CD4-positive, alpha-beta T cell treated with Interleukin-1 beta for 1 hour (primary cell): ENCODE measurements at places on chromosomes 12 and 14.
A peak's percentile ranks its signal among the peaks of the same experiment; 100 is the strongest.

- DNase-seq, result no peak
Observed at GRCh38 chr12:127230843-127231260, 1036.1 kb upstream of the TMEM132C start.

DNA sequence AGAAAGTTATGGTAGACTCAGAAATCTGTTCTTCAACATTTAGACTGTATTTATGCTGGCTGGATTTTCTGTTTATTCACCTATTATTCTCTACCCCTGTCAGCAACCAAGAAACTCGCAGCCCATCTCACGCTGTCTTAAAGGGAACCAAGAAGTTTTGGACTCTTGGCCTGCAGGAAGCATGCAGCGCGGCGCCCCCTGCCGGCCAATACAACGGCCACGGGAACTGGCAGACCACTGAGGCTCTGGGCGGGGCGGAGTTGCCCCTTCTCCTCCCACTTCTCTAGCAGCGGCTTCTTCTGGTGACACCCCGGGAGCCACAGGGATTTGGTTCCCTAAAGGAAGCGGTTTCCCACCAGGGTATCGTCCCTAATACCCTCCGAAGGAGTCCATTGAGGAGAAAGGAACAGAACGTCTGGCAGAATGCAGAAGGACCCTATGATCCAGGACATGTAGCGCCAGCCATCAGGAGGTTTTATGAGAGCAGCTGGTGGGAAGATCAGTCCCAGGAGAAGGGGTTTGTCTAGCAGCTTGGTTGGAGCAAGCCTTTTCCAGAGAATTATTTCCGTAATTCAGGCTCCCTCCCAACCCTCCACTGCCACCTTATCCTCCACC, 21.0 kb upstream of the RNASE2 start:
- DNase-seq, result no peak

GRCh38 chr12:110998165-110998564, 77.8 kb upstream of the MYL2 start:
- no peak for DNase-seq

DNA sequence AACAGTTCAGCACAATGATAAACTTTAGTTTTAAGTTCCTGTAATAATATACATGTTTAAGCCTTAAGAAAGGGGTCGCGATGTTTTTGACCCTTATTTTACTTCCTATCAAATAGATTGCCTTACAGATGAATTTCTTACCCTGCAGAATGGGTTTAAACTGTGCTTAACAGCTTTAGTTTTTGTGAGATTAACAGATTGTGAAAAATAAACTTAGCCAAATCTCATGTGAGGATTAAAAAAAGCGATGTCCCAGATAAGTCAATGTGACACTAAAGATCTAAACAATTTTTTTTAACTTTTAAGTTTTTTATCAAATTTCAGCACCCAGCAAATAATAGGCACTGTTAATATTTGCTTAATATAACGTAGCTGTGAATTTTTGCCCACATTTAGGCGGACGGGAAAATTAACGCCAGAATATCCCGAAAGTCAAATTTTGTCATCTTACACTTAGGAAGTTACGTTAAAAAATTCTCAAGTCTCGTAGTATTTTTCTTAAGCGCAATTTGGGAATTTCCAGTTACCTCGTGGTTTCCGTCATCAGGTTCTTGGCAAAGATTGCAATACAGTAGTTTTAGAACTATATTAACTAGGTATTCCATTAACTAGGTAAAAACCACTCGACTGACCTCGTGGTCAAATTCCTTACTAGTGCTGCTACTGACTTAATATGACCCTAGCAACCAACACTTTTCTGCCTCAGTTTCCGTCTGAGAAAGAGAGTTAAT, 1.2 kb downstream of the HNRNPC start:
- peak; percentile 65 for DNase-seq

GRCh38 chr12:57079821-57080220, 1.2 kb upstream of the NEMP1 start:
- DNase-seq, result no peak

- DNase-seq, result no peak
Observed at GRCh38 chr14:34012978-34013720, 62.3 kb upstream of the EGLN3 start.

GRCh38 chr14:56979936-56980335, 169.7 kb upstream of the OTX2 start:
- no peak for DNase-seq

- no peak for DNase-seq
Observed at GRCh38 chr12:130526813-130527212, 189.1 kb downstream of the PIWIL1 start.

- DNase-seq, result no peak
Observed at GRCh38 chr12:114186241-114187002, 219.5 kb downstream of the TBX5 start.

DNA sequence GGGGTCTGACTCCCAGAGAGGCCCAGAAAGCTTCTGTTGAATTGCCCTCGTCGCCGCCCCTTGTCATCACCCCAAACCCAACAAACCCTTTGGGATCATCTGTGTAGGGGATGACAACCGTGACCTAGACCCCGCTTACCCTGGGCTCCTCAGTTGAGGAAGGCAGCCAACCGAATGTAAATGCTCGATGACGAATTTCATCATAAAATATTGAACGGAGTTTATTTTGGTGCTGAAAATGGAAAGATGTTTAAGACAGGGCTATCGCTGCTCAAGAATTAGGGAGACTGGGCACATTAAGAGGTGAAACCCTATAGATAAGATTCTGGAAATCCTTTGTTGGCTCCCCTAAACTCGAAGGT, 512 bp downstream of the ACTR10 start:
- DNase-seq, result no peak

- no peak for DNase-seq
Observed at GRCh38 chr12:39986674-39987073, 119.2 kb downstream of the SLC2A13 start.

DNA sequence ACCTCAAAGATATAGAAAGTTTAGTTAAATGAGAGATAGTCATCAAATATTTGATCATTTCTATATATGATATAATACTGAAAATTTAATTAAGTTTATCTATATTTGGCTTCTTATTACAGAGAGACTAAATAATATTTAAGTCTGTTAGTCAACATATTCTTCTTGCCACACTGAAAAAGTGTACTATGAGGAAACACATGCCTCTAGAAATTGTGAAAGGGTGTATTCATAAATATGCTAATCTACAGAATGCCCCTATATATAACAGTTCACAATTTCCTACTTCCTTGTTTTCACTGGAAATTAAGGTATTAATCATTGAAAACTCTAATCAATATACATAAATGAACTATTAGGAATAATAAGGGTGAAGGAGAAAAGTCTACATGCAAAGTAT, 31.4 kb upstream of the ETV6 start:
- DNase-seq, result no peak

DNA sequence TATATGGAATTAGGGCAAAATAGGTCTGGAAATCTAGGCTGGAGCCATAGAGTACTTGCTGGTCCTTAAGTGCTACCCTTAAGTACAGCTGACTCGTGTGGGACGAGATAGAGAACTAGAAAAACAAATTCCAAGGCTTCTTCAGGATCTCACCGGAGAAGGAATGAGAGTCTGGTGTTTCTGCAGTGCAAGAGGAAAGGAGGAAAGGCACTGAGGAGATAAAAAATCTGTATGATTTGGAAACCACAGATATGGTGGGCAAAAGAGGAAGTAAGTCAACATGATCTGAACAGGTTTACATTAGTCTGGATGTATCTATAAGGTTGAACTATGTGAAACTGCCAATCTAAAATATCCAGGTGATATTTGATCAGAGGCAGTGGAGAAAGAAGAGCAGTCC, 134.4 kb upstream of the SOX5 start:
- no peak for DNase-seq

DNA sequence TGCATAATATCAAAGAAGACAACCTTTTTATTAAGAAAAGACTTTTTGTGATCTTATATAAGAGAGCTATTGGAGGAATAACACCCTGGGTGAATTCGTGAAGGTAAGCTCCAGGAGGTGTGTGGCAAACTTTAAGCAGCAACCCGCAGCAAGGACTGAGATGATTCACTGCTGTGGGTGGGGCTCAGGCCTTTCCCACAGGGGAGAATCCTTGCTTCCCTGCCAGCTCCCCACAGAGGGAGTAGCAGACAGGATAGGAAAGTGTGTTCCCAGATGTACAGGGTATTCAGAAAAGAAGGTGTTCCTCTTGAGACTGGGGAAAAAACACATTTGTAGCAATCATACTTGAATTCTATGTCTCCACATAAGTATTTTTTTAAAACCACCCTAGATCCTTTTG, 9.2 kb downstream of the NDUFA12 start:
- no peak for DNase-seq

DNA sequence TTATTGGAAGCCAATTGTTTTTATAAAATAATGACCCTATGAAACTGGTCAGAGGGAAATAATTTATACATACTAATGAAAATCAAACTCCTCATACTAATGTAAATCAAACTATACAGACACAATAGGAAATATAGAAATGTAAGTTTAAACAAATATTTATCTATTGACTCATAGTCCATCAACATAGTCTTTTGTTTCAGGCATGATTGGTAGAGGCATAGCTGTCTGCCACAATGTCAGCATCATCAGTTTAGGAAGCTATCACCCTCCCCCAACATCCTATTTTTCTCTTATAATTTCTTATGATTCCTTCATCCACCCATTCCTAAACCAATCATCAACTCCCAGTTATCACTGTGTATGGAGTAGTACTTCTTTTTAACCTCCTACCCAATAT, 117.7 kb downstream of the SLC38A6 start:
- no peak for DNase-seq

- no peak for DNase-seq
Observed at GRCh38 chr12:42039577-42039976, 105.1 kb downstream of the GXYLT1 start.

- no peak for DNase-seq
Observed at GRCh38 chr14:46769292-46769691, 117.7 kb upstream of the RPL10L start.

GRCh38 chr12:49636979-49637755, 13.8 kb downstream of the PRPF40B start:
- DNase-seq, result peak; percentile 68

DNA sequence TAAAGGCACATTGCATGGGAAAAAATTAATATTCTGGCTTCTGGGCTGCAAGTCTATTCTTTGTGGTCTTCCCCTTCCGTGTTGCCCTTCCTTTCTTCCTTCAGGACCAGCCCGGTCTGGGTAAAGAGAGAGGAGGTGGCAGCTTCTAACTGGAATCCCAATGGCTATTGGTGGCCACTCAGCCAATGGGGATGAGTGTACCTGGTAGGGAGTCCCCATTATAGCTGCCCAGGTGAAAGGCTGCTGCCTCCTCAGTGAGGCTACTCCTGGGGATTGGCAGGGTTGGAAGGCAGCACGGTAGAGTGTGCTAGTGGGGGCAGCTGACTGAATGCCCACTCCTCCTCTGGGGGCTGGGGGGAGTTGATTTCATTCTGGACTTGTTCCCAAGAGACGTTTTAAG, 112.6 kb downstream of the RBM19 start:
- no peak for DNase-seq

- no peak for DNase-seq
Observed at GRCh38 chr14:47744155-47744554, 68.8 kb upstream of the MDGA2 start.

GRCh38 chr12:5499566-5500330, 67.8 kb downstream of the NTF3 start:
- no peak for DNase-seq

- peak; percentile 88 for DNase-seq
Observed at GRCh38 chr12:120528861-120529525, at the start of gene COQ5. COQ5 (minus strand) TSS chr12:120529158; CDS start chr12:120529141, 17 bp downstream.

- no peak for DNase-seq
Observed at GRCh38 chr12:75622492-75622891, 111.1 kb upstream of the KRR1 start.

DNA sequence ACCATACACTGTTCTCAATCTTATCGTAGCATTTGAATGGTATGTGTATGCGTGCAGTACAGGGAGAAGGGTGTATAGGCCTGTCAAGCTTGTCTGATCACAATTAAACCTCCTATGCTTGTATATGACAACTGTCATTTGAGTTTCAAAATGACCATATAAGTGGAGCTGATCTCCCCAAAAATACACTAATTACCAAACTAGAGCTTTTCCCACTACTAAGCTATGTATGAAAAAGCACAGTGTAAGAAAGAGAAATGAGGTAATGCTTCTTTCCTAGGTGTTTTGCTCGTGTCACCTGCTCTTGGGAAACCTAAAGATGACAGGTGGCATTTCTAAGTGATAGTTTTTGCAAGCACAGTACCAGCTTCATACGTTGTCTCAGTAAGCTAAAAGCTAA, 1.1 kb upstream of the STK38L start:
- DNase-seq, result no peak

DNA sequence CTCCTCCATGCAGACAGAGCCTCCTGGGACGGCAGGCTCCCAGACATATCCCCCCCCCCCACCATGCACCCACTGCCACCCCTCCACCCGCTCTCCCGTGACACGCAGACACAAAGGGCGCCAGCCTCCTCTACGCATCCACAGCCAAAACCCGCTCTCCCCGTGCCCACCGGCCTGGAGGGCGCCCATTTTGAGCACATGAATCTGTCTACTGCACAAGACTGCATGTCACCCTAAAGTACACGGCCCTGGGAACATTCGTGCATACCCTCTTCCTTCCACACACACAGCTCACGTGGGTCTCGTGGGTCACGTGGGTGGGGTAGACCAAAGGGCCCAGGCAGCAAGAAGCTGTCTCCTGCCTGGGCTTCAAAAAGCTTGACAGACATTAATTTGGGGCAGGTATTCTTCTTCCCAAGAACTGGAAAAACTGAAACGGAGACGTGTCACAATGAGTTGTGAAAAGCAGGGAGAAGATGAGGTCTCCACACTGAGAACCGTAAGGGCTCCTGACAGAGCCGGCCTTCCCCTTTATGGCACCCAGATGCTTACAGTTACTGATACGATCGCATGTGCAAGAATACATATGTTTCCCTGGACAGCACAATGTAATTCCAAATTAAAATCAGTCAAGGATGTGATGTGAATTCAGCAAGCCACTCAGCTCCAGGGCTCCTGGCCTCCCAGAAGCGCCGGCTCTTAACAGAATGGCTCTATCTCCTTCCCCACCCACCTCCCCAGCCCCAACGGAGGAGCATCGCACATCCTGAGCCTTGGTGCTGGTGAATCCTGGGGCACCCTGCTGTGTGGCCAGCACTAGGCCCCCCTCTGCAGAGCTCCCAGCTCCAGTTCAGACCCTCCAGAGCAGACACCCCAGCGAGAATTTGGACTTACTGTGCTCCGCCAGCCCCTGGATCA, 1.9 kb downstream of the TGFB3 start:
- DNase-seq, result no peak

- DNase-seq, result no peak
Observed at GRCh38 chr14:72567226-72567625, 326.7 kb downstream of the DPF3 start.

DNA sequence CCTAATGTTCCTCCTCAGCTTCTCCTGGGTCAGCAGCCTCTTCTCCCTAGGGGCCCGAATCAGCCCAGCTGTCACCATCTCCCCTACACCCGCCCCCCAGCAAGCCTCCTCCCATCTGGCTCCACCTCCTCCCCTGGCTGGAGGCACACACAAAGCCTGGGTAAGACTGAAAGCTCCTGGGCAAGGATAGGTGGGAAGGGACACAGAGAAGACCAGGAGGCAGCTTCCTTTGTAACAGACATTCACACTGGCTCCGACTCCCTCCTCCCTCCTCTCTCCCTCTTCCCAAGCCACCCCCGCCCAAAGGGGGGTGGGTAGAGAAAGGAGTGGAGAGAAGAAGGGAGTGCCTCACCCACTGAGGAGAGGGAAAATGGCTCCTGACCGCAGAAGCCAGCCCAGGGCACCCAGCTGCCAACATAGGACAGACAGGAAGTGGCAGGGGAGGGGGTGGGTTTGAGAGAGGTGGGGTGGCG, 4.0 kb downstream of the CHD4 start:
- peak; percentile 49 for DNase-seq
